Cerebellum (tissue), 4 donors: ENCODE measurements at places on chromosomes 16 and 17. TPM values are rescaled to one million over a fixed set of nuclear protein-coding genes. Genes with fewer than 3 reads are reported as not detected.

GRCh38 chr16:81623365-81624102 is 155.6 kb upstream of the PLCG2 start:
- no peak for DNase-seq

DNA sequence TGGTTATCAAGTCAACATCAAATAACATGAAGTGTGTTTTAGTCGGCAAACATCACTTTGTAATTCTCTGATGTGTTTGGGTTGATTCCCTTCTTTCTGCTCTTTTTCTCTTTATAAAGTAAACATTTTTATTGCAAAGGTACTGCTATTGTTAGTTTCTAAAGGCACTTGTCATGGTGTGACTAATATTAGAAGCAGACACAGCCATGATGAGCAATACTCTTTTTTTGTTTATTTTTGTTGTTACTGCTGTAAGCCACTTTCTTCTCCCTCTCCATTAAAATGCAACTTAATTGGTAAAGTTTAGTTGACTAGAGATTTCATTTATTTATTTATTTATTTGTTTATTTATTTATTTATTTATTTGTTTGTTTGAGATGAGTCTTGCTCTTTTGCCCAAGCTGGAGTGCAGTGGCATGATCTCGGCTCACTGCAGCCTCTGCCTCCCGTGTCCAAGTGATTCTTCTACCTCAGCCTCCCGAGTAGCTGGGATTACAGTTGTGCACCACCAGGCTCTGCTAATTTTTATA is 424.7 kb downstream of the WWOX start:
- DNase-seq: no peak

GRCh38 chr17:4206962-4207361 is 56.8 kb downstream of the ANKFY1 start:
- DNase-seq: no peak

The STAT5A gene
- 1.6 TPM for total RNA-seq

The CDRT15L2 gene
- total RNA-seq: not detected
